ENCODE measurements at places on chromosomes 3 and 15.

GRCh38 chr3:142586803-142587406 is 8.4 kb upstream of the ATR start:
- no peak for DNase-seq

GRCh38 chr3:108849075-108849474 is 26.5 kb downstream of the TRAT1 start:
- DNase-seq: no peak

DNA sequence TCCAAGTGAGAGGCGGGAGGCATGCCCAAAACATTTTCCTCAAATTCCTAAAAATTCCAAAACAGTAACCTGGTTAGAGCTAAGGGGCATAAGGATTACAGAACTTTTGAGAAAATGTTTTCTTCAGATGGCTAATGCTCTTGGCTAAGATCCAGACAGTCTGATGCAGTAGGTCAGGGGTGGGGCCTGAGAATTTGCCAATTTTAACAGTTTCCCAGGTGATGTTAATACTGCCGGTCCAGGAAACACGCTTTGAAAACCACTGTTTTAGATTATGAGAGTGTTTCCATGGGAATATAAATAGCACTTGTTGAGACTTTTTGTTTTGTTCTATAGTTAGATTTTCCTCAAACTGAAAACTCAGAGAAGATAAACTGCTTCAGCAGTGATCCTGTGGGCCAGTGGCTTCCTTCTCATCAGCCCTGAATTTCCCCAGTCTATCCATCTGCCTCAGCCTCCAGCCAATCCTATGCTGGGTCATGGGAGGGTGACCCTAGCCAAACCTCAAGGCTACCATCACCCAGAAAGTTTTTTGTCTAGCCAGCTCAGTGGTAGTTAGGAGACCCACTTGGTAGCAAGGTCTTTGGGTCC is 71.6 kb upstream of the ACP3 start:
- DNase-seq: no peak

DNA sequence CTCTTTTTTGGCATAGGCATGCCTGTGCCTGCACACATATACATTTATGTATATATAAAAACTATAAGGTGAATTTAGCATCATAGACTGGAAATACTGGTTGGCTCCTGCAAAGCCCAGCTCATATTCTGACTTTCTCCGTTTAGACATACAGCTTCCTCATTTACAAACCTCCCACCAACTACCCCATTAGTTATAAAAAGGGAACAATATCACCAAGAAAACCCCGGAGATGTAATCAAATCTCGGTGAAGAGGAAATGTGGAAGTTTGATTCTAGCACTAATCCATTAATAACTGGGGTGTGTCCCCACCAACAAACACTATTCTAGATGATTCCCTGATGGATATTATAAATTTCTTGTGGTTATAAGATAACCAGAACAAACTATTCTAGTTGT is 517.7 kb upstream of the TBL1XR1 start:
- DNase-seq: no peak

GRCh38 chr3:32421185-32421584 is 29.5 kb downstream of the CMTM7 start:
- no peak for DNase-seq

DNA sequence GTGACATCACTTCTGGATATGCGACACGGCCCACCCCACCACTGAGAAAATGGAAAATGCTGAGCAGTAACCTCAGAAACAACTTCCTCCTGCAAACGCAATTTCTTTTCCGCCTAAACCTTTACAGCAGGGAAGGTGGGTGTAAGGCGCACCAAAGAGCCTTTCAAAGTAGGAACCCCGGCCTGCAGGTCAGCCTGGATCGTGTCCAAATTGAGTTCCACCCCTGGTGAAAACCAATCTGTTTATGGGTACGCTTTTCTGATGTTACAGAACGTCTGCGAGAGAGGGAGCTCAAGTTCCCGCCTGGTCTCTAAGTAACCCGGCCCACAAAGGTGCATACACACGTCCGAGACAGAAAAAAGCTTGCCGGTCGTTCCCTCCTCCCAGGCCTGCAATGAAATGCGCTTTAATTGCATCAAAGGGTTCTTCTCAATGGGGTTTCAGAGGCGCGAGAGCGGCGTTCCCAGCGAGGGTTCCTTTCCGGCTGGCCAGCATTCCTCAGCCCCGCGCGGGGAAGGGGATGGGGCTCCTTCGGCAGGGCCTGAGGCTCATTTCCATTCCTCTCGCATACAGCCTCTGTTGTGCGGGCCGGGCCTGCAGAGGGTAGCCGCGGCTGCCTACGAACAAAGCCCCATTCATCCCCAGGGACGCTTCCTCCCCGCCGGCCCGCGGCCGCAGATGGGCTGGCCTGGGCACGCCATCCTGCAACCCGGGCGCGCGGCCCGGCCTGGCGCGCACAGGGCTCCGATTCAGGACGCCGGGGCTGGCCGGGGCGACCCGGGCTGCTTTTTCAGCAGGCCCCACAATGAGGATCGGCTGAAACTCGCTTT is 138.1 kb downstream of the TMCO5A start:
- no peak for DNase-seq

GRCh38 chr3:123723522-123724168 is 138.8 kb upstream of the HACD2 start:
- DNase-seq: no peak

- DNase-seq: no peak
Measured at GRCh38 chr3:125045194-125045593, 10.6 kb downstream of the HEG1 start.

- DNase-seq: no peak
Measured at GRCh38 chr3:85710490-85710889, 751.7 kb downstream of the CADM2 start.

GRCh38 chr3:65559643-65560042 is 479.1 kb downstream of the MAGI1 start:
- DNase-seq: no peak

DNA sequence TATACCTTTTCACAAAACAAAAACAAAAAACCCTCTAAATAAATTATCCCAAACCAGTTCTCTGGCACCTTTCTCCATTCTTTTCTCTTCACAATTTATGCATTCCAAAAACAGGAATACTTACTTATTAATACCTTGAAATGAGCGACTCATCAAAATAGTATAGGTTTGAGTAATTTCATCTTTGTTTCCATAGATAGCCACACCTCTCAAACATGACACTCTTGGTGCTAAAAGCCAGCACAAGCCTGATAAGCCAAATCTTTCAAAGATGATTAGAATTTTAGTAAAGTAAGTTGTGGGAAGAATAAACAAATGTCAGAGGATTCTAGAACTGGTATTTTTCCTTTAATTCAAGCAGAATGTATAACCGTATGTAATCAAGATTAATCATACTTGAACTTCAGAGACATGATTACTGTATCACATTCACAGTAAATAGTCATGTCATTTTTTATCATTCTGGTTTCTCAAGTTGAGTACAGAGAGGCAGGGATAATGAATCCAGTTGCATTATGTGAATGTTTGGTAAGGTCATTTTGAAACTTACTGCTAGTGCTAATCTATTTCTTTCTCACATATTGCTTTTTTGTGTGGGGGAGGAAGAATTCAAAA is 12.1 kb upstream of the WDR5B start:
- DNase-seq: no peak

DNA sequence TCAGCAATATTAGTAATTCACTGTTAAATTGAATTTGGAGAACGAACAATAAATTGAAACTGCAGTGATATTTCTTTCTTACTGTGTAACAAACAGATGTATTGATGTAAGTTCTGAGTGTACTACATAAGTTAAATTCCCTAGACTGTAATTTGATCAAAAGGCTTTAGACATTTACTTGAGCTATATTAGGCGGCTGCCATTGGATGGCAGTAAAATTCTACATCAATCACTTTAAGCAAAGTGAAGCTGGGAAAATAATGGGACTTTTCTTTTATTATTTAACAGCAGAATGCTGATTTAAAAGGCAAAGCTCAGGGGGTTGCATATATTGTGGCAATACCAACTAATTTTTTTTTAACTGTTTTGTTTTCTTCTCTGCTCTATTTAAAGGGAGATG is 212.6 kb upstream of the PLSCR5 start:
- no peak for DNase-seq

DNA sequence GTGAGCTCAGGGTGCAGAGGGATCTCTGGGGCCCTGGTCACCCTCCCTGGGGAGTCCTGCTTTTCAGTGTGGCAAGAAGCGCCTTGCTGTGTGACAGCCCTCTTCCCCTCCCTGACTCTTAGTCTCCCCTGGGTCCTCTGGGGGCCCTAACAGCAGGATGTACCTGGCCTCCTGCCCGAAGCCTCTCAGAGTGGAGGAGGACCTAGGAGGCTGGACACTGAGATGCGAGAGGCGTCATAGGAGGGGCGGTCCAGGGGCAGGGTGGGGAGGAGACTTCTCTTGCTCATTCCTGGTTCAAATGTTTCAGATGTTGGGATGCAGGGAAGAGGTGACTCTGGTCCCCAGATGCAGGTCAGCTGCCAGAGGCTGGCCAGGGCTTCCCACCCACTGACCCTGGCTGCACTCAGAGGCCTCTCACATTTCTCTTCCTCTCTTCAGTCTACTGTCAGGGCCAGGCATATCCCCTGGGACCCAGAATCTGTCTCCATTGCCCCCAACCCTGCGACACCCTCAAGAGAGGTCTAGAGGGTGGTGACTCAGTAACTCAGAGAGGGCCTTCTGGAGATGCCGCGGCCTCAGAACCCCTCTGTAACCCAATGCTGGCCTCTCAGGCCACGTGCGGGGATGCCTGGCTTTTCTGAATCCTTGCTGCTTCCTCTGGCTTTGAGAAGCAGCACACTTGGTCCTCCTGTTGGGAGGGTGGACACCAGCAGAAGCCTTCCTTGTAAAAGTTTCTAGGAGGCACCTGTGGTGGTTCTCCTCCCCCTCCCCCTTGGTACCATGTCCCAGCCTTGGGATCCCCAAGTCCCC is 25.9 kb downstream of the SNX33 start:
- DNase-seq: no peak

- DNase-seq: no peak
Measured at GRCh38 chr3:143240886-143241285, 121.3 kb downstream of the CHST2 start.

GRCh38 chr3:162213956-162214355 is 717.3 kb downstream of the OTOL1 start:
- no peak for DNase-seq

GRCh38 chr15:101531170-101531569 is 41.7 kb upstream of the PCSK6 start:
- no peak for DNase-seq

DNA sequence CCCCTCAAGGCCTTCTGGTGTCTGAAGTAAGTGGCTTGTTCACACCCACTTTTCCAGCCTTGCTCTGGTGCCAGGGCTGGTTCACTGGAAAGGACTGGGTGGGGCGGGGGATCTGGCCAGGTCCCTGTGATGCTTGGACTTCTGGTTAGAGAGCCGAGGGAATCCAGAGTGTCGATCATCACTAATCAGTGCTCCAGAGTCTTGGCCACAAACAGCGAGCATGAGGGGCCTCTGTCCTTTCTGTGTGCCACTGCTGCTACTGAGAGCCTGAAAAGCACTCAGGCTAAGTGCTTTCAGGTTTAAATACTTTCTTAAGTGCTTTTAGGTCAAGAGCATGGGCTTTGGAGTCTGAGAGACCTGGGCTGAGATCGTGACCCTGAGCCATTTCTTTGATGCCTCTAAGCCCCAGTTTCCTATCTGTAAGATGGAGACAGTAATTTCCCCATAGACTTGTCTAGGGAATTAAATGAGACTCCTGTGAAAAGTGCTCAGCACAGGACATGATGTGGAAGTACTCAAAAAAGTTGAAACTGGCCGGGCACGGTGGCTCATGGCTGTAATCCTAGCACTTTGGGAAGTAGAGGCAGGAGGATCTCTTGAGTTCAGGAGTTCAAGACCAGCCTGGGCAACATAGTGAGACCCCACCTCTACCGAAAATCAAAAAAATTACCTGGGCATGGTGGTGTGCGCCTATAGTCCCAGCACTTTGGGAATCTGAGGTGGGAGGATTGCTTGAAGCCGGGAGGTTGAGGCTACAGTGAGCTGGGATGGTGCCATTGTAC is 53.8 kb upstream of the SEC22A start:
- DNase-seq: no peak

- DNase-seq: no peak
Measured at GRCh38 chr3:10085738-10086137, 22.3 kb downstream of the FANCD2OS start.

DNA sequence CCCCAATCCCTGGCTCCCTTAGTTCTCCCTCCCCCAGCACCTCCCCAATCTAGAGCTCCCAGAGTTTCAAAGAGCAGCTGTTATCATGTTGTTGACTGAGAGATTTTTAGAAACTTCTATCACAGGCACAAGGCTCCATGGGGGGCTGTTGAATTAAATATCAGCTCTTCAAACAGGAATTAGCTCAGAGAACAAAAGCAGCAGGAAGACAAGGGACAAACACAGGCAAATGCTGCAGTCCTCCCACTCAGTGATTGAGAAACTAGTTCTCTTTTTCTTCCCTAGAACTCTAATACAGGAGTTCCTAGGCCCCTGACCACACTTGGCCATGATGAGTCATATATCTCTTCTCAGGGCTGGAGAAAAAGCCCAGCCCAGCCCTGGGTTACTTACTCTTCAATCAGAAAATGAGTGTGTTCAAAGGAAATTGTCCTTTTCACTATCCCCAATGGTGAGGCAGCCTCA is 262.1 kb downstream of the IGSF11 start:
- no peak for DNase-seq

DNA sequence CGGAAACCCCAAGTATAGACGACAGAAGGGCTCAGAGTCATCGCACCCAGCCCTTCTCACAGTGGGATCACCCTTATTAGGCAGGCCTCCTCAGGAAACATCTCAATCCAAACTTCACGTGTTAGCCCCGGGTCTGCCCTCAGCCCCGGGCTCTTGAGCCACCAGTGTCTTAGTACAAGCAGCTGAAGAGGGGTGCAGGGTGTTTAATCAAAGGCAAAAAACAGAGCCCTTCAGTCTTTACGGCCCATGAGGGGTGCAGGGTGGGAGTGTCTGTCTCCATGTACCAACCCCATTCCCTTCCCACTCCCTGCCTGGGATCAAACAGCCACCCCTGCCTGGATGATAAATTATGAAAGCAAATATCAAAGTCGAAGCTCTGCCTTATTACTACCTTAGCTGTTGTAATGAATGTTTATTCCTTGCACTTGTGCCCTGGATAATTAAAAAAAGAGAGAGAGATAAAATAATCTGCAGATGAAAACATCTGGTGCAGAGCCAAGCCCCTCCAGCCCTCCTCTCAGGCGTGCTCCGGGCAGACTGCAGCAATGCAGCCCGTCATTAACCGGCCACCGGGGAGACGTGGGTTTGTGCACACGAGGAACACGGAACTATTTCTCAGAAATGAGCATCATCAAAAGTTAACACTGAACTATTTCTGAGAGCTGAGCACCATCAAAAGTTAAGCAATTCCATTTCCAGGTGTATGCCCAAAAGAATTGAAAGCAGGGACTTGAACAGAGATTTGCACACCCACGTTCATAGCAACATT is 64.5 kb downstream of the ADAMTS17 start:
- DNase-seq: no peak
